ENCODE measurements at places on chromosomes 11 and 22.
A peak's percentile ranks its signal among the peaks of the same experiment; 100 is the strongest.

DNA sequence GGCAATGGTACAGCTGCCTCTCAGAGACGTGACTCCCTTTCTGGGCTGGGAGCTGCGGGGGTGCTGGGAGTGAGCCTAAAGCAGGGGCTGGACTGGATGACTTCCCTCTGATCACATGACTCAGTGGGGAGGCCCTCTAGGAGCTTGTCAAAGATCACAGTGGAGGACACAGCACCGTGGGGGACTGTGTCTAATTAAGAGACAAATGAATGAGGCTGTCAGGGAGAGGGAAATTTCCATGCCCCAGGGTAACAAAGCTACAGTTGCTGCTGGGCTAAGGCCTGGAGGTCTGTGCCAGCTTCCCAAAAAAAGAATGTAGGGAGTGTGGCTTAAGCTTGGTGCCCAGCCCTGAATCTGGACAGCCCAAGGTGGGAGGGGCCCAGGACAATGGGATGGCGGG is 262.8 kb upstream of the PLET1 start:
- peak; percentile 58 for DNase-seq

DNA sequence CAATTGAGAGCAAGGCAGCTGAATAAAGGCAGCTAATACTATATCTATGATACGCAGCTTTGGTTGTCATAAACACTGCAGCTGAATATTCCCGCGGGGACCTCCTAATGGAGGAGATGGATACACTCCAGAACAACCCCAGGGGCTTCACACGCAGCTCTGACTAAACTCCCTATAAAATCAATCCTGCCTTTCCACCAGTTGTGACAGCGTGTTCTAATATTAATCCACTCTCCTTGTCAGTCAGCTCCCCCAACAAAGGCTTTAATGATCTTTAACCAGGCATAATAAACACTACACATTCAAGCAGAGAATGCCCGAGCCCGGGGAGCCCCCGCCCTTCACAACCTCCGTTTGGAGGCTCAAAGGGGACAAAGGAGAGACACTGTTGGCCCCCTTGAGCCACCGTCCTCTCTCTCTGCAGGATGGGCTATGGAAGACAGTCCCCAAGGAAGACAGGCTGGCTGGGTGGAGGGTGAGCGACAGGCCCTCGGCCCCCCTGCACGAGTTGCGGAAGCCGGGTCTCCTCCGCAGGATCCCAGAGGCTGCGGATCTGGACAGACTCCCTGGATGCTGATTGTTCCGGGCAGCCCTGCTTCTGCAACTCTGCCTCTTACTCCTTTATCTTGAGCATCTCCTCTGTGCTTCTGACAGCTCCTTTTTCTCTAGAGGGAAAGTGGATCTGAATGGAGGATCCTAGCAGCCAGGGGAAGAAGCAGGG is 565.2 kb downstream of the BUD13 start:
- DNase-seq, result no peak

GRCh38 chr11:18485913-18486528 is 30.4 kb downstream of the LDHAL6A start:
- DNase-seq, result no peak

DNA sequence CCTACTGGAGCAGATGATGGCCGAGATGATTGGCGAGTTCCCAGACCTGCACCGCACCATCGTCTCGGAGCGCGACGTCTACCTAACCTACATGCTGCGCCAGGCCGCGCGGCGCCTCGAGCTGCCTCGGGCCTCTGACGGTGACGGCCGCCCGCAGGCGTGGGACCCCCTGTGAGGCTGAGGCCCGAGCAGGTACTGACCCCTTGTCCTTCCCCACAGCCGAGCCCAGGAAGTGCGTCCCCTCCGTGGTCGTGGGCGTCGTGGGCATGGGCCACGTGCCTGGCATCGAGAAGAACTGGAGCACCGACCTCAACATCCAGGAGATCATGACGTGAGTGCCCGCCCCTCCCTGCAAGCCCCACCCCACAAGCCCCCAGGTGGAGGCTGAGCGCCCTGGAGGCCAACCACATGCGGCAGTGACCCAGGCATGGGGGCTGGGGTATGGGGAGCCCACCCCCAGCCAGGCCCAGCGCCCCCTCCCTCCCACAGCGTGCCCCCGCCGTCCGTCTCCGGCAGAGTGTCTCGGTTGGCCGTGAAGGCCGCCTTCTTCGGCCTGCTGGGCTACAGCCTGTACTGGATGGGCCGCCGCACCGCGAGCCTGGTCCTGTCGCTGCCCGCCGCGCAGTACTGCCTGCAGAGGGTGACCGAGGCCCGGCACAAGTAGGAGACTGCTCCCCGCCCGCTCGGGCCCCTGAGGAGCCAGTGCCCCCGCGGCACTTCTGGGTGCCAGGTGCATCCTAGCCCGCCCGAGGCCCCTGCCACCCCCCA is 2.8 kb upstream of the SELENOO start:
- DNase-seq, result no peak

DNA sequence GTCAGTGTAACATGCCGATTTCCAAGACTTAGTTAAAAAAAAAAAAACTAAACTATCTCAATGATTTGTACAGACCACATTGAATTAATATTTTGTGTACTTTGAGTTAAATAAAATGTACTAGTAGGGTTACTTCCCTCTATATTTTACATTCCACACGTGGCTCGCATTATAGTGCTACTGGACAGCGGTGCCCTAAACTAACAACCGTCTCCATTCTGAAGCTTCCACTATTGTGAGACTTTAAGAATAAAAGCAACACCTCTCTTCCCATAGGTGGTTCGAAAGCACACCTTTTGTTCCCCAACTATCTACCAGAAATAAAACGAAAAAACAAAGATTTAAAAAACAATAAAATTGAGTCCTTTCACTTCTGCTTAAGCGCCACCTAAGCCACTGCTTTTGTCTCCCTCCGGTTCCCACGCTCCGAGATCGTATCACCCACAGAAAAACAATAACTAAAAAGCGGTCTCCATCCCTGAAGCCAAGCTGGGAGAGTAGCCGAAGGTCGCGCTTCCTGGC is 380 bp upstream of the TTC17 start:
- DNase-seq, result no peak

- DNase-seq, result peak; percentile 64
Observed at GRCh38 chr11:126163074-126163700, 48.3 kb downstream of the RPUSD4 start.

- no peak for DNase-seq
Observed at GRCh38 chr22:44754998-44755397, 2.6 kb downstream of the ARHGAP8 start.

DNA sequence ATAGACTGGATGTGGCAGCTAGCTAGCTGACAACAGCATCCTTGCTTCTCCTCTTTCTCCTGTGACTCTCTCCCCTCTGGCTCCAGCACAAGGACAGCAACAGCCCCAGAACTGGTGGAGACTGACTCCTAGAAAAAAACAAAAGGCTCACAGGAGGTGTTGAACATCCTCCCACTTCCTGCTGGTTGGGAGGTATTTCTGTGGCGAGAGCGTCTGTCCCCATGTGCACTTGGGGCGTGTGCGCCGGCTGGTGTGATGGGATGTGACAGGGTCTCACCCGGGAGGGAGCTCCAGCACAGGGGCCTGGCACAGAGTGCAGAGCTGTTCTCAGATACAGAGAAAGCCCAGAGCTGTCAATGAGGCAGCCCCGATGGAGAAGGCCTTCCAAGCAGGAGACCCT is 107.2 kb upstream of the E2F8 start:
- no peak for DNase-seq

DNA sequence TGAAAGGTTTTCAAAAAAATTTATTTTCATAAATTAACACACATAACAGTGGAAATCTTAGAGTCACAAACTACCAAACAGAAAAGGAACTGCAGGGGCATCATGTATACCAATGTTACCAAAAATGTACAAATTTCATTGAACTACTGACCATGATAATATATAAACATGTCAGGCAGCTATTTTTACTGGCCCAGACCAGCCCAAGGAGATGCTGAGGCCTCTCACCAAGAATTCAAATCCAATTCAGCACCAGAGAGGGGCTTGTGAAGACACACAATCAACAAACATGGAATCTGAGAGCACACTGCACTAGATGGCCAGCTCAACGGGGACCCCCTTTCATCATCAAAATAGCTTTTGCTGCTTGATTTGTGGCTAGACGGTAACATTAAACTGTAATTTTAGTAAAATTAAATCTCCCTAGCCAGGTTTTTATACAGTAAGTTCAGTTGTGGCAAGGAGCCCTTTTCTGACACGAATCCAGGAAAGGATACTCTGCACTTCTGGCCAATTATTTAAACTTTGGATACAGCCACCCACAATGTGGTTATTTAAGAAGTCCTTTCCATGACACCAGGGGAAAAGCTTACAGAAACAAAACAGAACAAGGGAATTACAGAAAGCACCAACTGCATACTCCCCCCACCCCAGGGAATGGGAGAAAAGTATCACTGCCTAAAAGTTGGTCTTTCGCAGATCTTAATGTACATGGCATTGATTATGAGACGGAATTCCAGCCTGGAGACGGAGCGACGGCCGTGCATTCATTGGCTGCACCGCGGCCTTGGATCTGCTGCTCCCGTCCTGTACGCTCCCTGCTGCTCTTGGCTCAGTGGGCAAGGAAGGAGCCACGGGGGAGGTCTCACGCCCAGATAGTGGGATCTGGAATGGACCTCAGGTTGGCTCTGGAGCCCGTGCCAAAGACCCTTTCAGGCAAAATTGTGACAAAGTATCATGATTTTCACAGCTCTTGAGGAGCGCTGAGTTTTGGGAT is 19.6 kb upstream of the PISD start:
- DNase-seq, result no peak

DNA sequence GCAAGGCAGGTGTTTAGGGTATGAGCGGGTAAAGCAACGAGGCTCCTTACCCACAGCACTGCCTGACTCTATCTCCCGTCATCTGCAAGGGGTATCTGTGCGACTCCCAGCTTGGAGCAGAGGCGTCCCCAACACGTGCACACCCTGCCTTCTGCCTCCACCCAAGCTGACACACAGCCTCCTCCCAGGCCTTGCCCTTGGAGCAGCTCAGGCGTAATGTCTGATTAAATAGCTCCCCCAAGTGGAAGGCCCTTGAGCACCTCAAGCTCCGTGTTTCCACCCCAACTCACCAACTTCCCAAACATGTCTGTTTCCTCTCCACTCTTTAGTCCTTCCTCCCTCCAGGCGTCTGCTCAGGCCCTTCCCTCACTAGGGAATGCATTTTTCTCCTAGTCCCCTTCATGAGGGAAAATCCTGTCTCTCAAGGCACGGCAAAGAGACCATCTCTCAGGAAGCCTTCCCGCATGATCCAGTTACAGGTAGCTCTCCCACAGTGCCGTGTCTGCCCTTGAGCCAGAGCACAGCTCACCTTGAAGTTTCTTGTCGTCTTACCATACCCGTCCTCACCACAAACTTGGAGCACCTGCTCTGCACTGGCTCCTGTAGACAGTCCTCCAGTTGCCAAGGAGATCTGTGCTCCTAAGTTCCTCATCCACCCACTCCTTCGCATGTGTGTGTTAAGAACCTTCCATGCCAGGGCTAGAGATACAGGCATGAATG is 15.8 kb downstream of the CYB5R2 start:
- peak; percentile 82 for DNase-seq

DNA sequence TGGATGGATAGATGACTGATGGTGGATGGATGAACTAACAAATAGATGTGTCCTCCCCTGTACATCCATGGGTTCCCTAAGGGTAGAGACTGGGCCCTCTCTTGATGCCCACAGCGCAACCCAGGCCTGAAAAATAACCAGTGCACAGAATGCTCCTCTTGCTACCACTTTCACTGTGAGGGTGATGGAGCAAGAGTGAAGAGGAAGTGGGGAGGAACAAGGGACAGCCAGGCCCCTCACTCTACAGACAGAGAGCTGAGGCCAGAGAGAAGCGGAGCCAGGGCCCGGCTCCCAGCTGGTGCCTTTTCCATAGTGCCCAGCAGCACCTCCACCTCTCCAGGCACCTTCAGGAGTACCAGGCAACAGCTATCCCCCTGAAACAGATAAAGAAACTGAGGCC is 67.7 kb downstream of the THAP12 start:
- DNase-seq, result no peak

DNA sequence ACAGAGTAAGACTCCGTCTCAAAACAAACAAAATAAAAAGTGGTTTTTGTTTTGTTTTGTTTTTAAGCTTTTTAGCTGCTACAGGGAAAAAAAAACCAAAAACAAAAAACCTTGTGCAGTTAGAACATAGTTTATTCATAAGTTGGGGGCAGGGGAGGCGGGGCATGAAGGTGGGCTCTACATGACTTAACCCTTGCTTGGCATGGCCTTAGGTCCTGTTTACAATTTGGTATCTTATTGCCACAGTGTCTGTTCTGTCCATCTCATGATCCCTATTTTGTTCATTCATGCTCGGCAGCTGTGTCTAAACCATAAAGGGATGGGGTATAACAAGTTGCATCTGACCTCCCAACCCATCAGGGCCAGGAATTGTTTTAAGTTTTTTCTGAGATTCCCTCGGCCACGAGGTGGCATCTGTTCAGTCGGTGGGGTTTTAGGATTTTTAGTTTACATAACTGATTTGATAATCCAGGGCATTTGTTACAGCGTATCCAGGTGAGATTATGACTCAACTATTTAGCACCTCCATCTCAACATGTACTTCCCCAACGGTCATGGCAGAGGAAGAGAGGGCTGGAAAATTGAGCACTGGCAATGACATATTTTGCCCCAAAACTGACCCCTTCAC is 6.9 kb downstream of the AP5B1 start:
- DNase-seq, result no peak

DNA sequence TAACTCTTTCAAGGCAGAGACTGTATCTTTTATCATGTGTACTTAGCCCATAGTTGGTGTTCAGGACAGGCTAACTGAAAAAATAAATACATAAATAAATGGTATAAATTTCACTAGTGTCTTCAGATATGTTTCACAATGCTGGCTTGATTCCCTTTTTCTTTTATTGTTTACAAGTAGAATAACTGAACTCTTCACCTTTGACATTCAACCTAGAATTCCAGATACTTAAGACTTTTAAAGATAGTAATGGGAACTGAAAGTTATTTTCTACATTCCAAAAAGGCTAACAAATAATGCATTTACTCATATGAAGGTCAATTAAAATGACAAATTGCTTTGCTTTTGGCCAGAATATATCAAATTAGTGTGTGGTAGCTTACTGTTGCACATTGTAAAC is 411.3 kb upstream of the TENM4 start:
- no peak for DNase-seq

GRCh38 chr22:46789992-46790391 is 27.5 kb downstream of the TBC1D22A start:
- peak; percentile 47 for DNase-seq

- DNase-seq, result no peak
Observed at GRCh38 chr11:121487191-121487590, 34.4 kb upstream of the SORL1-AS1 start.
